Esophagus squamous epithelium (tissue), 5 donors: ENCODE measurements at places on chromosomes 3 and 15. TPM values are rescaled to one million over a fixed set of nuclear protein-coding genes. Genes with fewer than 3 reads are reported as not detected.

- no peak overlapping the region for H3K4me3 ChIP-seq
- H3K27ac ChIP-seq = no peak overlapping the region
- no peak for DNase-seq
- H3K36me3 ChIP-seq = peaks cover 29% of the 10 kb centered on the region
- H3K4me1 ChIP-seq = no peaks in the 10 kb centered on the region
- H3K27me3 ChIP-seq = no peaks in the 10 kb centered on the region
Measured at GRCh38 chr3:42637001-42637400, 16.5 kb upstream of the ZBTB47 start.

DNA sequence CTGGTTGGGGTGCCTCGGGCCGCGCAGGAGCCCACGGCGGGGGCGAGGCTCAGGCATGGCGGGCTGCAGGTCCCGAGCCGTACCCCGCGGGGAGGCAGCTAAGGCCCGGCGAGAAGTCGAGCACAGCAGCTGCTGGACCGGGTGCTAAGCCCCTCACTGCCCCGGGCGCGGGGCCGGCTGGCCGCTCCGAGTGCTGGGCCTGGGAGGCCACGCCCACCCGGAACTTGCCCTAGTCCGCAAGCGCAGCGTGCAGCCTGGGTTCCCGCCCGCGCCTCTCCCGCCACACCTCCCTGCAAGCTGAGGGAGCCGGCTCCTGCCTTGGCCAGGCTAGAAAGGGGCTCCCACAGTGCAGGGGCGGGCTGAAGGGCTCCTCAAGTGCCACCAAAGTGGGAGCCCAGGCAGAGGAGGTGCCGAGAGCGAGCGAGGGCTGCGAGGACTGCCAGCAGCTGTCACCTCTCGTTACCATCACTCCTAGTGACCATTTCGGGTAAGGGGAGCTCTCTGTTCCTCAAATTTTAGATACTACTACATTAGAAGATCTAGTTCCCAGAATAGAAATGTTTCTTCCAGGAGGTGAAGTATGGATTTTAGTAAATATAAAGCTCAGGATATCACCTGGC, 417.0 kb upstream of the AGTR1 start:
- H3K27ac ChIP-seq = no peak overlapping the region
- no peaks in the 10 kb centered on the region for H3K36me3 ChIP-seq
- H3K4me1 ChIP-seq = no peaks in the 10 kb centered on the region
- no peaks in the 10 kb centered on the region for H3K27me3 ChIP-seq
- no peak for DNase-seq

- no peak overlapping the region for H3K27ac ChIP-seq
- H3K36me3 ChIP-seq = no peaks in the 10 kb centered on the region
- H3K27me3 ChIP-seq = no peaks in the 10 kb centered on the region
- no peak for DNase-seq
Measured at GRCh38 chr15:63923993-63924950, 90.5 kb upstream of the HERC1 start.

ESYT3 gene
- 1.5 TPM for total RNA-seq

THRB gene
- total RNA-seq = 4.7 TPM

GRCh38 chr3:144114767-144115166, 143.1 kb downstream of the DIPK2A start:
- H3K36me3 ChIP-seq = no peaks in the 10 kb centered on the region
- no peak overlapping the region for H3K27ac ChIP-seq
- DNase-seq = no peak
- no peaks in the 10 kb centered on the region for H3K27me3 ChIP-seq

GRCh38 chr15:71444866-71445590, 329.8 kb downstream of the THSD4 start:
- H3K4me1 ChIP-seq = peaks cover 56% of the 10 kb centered on the region
- no peak for DNase-seq
- H3K4me3 ChIP-seq = no peak overlapping the region
- no peaks in the 10 kb centered on the region for H3K36me3 ChIP-seq
- H3K27me3 ChIP-seq = no peaks in the 10 kb centered on the region
- peak overlapping the region; percentile 17 for H3K27ac ChIP-seq

GRCh38 chr3:187746442-187747281, 1.4 kb upstream of the BCL6 start:
- no peaks in the 10 kb centered on the region for H3K27me3 ChIP-seq
- DNase-seq = no peak
- H3K36me3 ChIP-seq = no peaks in the 10 kb centered on the region
- peak overlapping the region; percentile 99 for H3K27ac ChIP-seq
- H3K4me1 ChIP-seq = peaks cover 76% of the 10 kb centered on the region

SCN11A gene
- total RNA-seq = 0.04 TPM

GRCh38 chr3:172102883-172103310, 63.5 kb downstream of the FNDC3B start:
- H3K36me3 ChIP-seq = no peaks in the 10 kb centered on the region
- no peaks in the 10 kb centered on the region for H3K27me3 ChIP-seq
- H3K4me1 ChIP-seq = peaks cover 59% of the 10 kb centered on the region
- H3K4me3 ChIP-seq = no peak overlapping the region

DNA sequence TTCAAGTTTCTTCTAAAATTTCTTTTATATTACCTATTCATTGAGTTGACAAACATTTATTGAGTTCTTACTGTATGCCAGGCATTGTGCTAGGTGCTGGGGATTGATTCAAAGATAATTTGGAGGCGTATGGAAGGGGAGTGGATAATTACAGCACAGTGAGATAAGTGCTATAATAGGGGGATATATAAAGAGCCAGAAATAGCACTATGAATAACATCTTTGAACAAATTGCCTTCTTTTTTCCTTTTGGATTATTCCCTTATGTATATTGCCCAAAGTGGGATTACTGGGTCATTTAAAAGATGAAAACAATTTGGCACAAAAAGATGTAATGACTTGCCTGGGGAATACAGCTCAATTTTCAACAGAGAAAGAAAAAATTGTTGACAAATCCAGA, 64.6 kb downstream of the LPP start:
- no peaks in the 10 kb centered on the region for H3K27me3 ChIP-seq
- DNase-seq = no peak
- peak overlapping the region; percentile 25 for H3K4me3 ChIP-seq
- H3K36me3 ChIP-seq = no peaks in the 10 kb centered on the region
- H3K4me1 ChIP-seq = peaks cover 43% of the 10 kb centered on the region

PAQR5 gene
- total RNA-seq = 6.4 TPM

DNA sequence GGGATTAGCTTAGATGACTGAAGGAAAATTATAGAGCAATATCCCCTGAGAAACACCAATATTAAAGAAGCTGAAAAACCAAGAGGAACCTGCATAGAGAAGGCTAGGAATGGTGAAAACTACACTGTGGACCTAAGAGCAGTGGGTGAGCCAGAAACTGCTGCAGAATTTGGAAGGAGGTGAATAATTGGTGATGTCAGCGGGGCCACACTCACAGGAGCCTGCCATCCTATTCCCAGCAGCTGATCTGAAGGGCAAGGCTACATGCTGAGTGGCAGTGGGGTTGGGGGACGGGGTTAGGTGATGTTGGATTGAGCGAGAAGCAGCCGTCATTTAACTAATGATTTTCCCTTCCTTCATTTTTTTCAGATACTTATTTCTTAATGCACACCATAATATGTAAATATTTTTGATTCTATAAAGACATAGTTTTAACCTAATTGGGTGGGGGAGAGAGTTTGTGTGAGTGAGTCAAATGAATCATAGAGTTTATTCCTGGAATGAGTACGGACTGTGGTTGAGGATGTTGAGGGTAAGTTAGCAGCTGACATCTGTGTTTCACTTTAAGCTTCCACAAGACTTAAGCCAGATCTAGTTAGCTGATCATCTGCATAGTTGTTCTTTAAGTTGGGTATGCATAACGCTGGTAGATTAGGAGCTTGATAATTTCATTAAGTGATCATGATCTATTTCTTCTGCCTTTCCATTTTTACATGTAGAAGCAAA, 222.8 kb downstream of the PTPRG start:
- no peaks in the 10 kb centered on the region for H3K36me3 ChIP-seq
- H3K27me3 ChIP-seq = no peaks in the 10 kb centered on the region
- H3K27ac ChIP-seq = no peak overlapping the region

DNA sequence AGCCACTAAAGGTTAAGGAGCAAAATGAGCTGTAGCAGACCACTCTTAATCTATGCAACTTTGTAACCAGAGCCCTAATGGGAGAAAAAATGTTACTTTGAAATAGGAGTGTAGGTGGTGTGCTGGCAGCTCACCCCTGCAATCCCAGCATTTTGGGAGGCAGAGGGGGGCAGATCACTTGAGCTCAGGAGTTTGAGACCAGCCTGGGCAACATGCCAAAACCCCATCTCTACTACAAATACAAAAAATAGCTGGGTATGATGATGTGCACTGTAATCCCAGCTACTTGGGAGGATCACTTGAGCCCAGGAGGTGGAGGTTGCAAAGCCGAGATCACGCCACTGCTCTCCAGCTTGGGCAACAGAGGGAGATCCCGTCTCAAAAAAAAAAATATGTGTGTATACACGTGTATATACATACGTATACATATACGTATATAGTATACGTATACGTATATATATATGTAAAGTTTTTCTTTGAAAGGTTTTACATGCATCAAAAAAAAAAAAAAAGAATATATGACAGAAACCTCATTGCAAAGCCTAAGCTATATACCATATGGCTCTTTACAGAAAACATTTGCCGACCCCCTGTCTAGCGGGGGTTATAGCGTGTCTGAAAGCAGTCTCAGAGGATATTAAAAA, 15.7 kb downstream of the CAPN7 start:
- H3K4me1 ChIP-seq = no peaks in the 10 kb centered on the region
- DNase-seq = no peak
- no peak overlapping the region for H3K27ac ChIP-seq
- peaks cover 100% of the 10 kb centered on the region for H3K36me3 ChIP-seq
- H3K4me3 ChIP-seq = no peak overlapping the region

AADACL2 gene
- not detected for total RNA-seq

DNA sequence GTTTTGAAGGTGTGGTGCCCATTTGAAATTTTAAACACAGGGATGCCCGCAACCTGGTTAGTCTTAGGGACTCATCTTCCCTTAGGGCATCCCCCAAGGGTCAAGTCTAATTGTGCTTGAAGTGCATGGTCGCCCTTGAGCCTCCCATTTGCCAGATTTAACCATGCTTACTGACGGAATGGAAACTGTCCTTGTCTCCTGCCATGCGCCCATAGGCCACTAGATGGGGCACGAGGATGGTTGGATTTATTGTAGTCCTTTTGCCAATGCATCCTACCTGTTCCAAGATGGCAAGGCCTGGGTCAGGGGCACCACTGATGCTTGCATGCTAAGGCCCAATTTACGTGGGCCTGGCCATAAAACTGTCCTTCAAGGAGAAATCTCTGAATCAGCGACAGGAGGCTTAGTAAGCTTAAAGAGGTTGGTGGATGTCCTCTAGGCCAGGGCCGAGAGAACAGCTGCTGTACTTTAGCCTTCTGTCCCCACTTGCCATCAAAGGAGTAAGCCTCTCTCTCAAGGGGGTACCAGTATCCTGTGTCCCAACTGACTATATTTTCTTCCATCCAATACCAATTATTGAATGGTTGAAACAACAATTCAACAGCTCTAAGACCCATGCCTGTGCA, 355.4 kb downstream of the OTOL1 start:
- H3K4me1 ChIP-seq = peaks cover 7% of the 10 kb centered on the region
- no peaks in the 10 kb centered on the region for H3K27me3 ChIP-seq
- no peak overlapping the region for H3K27ac ChIP-seq
- no peak overlapping the region for H3K4me3 ChIP-seq

- no peak for DNase-seq
- no peak overlapping the region for H3K27ac ChIP-seq
- no peaks in the 10 kb centered on the region for H3K27me3 ChIP-seq
- no peaks in the 10 kb centered on the region for H3K36me3 ChIP-seq
Measured at GRCh38 chr15:56341201-56341600, 24.0 kb upstream of the TEX9 start.

- no peaks in the 10 kb centered on the region for H3K4me1 ChIP-seq
- H3K36me3 ChIP-seq = no peaks in the 10 kb centered on the region
- H3K27ac ChIP-seq = peak overlapping the region; percentile 60
- DNase-seq = no peak
- H3K27me3 ChIP-seq = no peaks in the 10 kb centered on the region
- H3K4me3 ChIP-seq = no peak overlapping the region
Measured at GRCh38 chr3:113847664-113848461, 9.3 kb downstream of the GRAMD1C start.

DNA sequence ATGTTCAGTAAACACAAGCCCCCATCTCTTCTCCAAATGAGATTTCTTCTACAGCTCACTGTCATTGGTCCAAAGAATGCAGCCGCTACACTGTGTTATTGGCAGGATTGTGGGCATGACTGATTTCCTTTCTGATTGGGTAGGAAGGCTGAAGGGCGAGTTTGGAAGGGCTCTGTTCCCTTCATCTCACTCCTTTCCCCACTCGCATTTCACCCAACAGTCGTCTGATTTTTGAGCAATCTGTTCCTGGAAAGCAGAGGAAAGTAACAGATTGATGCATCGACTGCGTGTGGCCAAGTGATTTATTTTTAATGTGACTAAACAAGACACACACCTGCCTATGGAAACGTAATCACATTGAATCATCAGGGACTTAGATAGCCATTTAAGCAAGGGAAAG, 55.5 kb downstream of the NOX5 start:
- no peak overlapping the region for H3K27ac ChIP-seq
- no peaks in the 10 kb centered on the region for H3K36me3 ChIP-seq
- peaks cover 11% of the 10 kb centered on the region for H3K4me1 ChIP-seq
- H3K27me3 ChIP-seq = no peaks in the 10 kb centered on the region
- H3K4me3 ChIP-seq = no peak overlapping the region

DNA sequence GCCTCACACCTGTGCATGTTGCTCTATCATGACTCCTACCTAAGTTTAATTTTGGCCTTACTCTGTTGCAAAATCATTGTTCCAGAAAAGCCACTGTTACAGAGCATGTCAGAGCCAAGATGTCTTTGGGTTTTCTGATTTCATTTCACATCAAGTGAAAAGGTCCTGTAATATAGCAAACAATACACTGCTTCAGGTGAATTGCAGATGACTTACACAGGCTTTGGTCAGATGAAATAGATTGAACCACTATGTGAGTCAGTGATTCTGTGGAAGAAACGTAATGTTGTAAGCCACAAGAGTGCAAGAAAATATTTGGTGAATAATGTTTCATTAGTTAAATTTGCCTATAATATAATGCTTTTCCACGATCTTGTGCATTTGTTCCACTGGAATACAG, 22.7 kb downstream of the EBLN2 start:
- H3K27ac ChIP-seq = no peak overlapping the region
- H3K4me1 ChIP-seq = peaks cover 8% of the 10 kb centered on the region
- H3K27me3 ChIP-seq = no peaks in the 10 kb centered on the region
- no peak overlapping the region for H3K4me3 ChIP-seq
- DNase-seq = no peak

DNA sequence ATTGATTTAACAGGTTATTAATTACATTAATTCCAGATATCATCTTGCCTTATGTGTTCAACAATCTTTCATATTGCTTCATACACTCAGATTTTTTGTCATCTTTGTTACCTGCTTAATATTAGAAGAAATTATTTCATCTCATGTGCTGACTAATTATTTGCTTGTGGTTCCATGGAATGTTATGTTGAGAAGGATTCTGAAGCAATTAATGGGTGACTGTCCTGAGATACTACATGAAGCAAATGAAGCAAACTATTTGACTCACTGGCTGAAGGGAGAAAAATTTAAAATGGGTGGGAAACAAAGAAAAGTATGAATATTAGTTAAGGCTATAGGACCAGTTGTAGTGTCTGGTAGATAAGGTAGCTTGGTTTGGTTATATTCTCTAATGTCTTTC, 443.8 kb upstream of the EPHA6 start:
- H3K27me3 ChIP-seq = no peaks in the 10 kb centered on the region
- no peak overlapping the region for H3K4me3 ChIP-seq
- no peak for DNase-seq
- no peaks in the 10 kb centered on the region for H3K36me3 ChIP-seq
- H3K4me1 ChIP-seq = no peaks in the 10 kb centered on the region

CAMK2N2 gene
- not detected for total RNA-seq
